ENCODE measurements at places on chromosomes 7 and 10. TPM values are rescaled to one million over a fixed set of nuclear protein-coding genes. Genes with fewer than 3 reads are reported as not detected.

- DNase-seq = no peak
Observed at GRCh38 chr10:132036887-132037675, 28.7 kb upstream of the JAKMIP3 start.

DNA sequence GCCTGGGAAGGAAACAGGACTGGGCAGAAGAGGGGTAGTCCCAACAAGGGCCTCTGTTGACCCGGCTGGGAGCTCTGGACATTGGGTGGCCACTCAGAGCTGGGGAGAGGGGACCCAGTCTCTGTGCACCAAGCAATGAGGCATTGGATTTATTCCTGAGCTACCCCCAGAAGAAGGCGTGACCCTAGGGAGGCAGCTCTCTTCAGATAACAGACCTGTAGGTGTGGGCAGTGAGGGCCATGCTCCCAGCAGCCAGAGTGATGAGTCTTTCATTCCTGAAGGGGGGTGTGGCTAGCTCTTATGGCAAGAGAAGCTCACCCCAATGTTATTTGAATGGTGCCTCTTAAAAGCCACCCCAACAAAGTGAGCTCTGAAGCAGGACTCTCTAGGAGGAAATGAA lies 20.4 kb downstream of the TEX36 start:
- no peak for DNase-seq

- no peak for DNase-seq
Observed at GRCh38 chr7:51528172-51528571, 211.6 kb upstream of the COBL start.

DNA sequence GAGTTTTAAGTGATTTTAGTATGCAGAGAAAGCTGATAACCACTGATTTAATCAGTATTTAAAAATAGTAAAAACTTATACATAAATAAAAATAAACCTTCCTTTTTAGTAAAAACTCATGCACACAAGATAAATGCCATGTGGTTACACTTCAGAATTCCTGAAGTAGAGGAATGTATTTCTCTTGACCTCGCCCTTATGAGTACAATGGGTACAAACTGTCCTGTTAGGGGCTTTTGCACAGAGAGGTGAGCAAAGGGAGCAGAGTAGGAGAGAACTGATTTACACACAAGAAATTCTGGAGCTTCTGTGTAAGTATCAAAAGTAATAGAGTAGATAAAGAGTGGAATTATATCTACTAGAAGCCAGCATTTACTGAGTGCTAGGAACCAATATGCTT lies 279.6 kb downstream of the PPP1R3A start:
- no peak for DNase-seq

DNA sequence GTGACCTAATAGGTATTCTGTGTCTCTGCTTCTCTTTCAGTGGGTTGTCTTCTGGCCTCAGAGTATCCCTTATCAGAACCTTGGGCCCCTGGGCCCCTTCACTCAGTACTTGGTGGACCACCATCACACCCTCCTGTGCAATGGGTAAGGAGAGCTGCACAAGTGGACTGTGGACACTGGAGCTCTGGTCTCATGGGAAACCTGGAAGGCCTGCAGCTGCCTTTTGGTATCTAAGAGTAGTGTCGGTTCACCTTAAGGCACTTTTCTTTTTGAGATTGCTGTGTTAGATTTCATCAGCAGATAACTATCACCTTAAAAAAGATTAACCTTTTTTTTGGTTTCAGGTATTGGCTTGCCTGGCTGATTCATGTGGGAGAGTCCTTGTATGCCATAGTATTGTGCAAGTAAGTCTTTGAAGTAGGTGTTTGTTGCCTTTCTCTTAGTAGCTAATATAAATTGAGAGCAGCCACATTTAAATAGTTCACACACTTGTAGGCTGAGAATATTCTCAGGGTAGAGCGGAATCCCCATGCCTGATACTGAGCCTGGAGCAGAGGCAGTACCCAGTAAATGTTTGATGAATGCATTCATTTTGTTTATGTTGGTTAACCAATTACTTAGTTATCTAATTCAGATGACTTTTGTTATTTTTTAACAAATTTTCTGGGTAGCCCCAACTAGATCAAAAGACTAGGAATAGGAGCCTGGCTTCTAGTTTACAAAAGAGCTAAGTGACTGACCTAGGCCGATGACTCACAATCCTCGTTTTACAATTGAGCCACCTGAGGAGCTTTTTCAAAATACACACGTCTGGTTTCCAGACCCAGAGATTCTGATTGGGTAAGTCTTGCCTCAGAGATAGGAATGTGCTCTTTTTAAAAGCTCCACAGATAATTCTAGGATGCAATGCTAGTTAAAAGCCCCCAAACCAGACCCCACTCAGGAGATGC lies 3.6 kb downstream of the TMEM254 start:
- DNase-seq = no peak

TBX20 gene
- total RNA-seq = not detected

SDK1 gene
- 0.23 TPM for total RNA-seq

CCDC172 gene
- not detected for total RNA-seq

Measured in dermis blood vessel endothelial cell (primary cell).